Vagina (tissue), 2 donors: ENCODE measurements at places on chromosomes 12 and 14.

GRCh38 chr12:52720365-52720886, 17.1 kb upstream of the KRT77 start:
- DNase-seq: no peak

DNA sequence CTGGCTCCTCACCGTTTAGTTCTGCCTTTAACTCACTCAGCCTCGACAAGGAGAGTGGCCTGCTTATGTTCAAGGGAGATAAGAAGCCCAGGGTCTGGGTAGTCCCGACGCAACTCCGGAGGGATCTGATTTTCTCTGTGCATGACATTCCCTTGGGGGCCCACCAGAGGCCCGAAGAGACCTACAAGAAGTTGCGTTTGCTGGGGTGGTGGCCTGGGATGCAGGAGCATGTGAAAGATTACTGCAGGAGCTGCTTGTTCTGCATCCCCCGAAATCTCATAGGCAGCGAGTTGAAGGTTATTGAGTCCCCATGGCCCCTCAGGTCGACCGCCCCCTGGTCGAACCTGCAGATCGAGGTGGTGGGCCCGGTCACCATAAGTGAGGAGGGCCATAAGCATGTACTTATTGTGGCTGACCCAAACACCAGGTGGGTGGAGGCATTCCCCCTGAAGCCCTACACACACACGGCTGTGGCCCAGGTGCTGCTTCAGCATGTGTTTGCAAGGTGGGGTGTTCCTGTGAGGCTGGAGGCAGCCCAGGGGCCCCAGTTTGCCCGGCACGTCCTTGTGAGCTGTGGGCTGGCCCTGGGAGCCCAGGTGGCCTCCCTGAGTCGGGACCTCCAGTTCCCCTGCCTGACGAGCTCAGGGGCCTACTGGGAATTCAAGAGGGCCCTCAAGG, 13.1 kb downstream of the CBLN3 start:
- no peak for DNase-seq

- DNase-seq: no peak
Measured at GRCh38 chr14:75090353-75090752, 20.9 kb downstream of the ZC2HC1C start.

GRCh38 chr14:104872469-104873341, 7.6 kb downstream of the CEP170B start:
- no peak for DNase-seq

DNA sequence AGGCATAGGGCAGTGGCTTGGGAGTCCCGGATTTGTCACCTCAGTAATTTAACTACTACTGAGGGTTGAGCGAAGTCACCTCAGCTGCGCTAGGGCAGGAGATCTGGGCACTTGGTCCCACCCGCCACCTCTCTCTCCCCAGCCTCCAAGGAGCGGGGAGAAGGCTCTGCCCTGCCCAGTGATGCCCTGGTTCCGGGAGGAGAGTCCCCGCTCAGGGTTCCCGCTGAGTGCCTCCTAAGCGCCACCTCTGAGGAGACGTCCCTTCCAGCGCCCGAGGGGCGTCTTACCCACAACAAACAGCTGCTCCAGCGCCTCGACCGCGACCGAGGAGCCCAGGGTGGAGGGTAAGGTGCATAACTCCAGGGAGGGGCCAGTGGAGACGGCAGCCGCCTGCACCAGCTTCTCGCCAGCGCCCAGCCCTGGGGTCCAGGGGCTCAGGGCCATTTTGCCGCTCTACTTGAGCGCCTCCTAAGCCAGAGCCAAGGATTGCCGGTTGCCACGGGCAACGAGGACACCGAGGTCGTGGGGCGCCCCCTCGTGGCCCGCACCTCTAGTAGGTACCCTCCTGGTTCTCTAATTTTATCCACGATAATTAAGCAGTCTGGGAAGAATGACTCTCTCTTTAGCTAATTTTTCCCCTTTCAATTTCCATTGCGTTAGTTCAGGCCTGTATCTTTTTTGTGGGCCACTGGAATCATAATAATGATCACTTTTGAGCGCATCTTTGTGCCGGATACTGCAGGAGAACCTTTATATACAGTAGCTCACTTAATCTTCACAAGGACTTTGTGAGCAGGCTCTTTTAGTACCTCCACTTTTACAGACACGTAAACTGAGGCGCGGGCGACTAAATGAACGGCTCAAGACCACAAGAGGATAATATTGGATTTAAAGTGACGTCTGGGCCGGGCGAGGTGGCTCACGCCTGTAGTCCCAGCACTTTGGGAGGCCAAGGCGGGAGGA, at the start of gene CCDC175:
TSS of gene CCDC175 (minus strand) at position 481 of the 963 bp plus-strand sequence. CDS start at position 444, 37 bp downstream.
- DNase-seq: no peak

- no peak for DNase-seq
Measured at GRCh38 chr12:51887476-51888315, at the start of gene ANKRD33. ANKRD33 (plus strand) TSS chr12:51888103; CDS start chr12:51888187, 84 bp downstream.

DNA sequence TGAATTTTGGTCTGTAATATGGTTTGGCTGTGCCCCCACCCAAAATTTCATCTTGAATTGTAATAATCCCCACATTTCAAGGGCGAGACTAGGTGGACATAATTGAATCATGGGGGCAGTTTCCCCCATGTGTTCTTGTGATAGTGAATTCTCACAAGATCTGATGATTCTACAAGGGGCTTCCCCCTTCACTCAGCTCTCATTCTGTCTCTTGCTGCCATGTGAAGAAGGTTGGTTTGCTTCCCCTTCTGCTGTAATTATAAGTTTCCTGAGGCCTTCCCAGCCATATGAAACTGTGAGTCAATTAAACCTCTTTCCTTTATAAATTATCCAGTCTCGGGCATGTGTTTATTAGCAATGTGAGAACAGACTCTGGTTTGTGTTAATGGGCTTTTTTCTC, 5.9 kb downstream of the LRRC9 start:
- no peak for DNase-seq

- DNase-seq: no peak
Measured at GRCh38 chr14:51552768-51553404, 98.8 kb upstream of the FRMD6 start.

DNA sequence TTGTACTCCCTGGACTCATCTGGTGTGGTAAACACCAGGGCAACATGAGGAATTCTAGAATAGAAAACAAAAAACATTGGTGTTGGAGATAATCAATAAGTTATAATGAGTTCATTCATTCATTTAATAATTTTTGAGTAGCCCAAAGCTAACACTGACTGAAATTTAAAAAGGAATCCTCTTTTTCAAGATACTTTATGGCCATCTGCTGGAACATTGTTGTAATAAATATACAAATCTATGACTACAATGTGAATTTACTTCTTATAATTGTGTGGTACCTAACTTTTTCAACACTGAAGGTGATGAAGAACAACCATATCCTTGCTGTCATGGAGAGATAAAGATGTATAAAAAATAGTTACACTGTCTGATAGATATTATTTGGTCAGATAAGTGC, 687.3 kb upstream of the MIS18BP1 start:
- DNase-seq: no peak

DNA sequence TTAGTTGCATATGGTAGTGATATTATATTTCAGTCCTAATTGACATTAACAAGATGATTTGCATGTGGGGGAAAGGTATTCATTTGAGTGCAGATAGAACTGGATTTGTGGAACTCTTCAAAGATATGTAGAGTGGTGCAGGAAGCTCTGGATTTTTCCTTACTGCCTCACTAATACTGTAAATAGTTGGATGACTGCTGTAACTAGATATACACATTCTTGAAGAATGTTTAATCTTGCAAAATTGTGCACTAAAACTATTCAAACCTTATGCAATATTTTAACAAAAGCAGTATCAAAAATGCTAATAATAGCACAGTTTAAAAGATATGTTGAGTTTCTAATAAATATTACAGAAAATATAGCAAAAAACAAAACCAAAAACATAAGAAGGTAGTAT, 43.1 kb upstream of the ATF7IP start:
- DNase-seq: no peak

DNA sequence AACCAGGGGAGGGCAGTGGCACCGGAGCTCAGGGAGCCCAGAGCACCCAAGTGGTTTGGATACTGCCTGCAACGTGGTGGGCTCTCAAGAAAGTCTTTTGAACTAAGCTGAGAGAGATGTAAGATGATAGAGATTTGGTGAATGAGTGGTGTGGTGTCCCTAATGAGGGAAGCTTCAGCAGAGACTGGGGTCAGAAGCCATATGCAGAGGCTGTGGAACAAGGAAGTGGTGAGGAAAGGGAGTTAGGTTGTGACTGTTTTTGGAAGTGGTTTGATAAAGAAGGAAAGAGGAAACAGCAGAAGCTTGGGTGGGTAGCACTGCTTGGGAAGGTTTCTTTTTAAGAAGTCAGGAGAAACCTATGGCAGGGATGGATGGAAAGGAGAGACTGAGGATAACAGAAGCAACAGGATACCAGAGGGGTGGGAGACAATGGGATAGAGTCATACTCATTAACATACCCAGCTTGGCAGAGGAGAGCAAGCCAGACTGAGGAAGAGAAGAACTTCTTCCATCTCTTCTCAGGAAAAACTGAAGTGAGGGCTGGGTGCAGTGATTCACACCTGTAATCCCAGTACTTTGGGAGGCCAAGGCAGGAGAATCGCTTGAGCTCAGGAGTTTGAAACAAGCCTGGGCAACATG, 24.1 kb downstream of the SLC4A8 start:
- DNase-seq: no peak

DNA sequence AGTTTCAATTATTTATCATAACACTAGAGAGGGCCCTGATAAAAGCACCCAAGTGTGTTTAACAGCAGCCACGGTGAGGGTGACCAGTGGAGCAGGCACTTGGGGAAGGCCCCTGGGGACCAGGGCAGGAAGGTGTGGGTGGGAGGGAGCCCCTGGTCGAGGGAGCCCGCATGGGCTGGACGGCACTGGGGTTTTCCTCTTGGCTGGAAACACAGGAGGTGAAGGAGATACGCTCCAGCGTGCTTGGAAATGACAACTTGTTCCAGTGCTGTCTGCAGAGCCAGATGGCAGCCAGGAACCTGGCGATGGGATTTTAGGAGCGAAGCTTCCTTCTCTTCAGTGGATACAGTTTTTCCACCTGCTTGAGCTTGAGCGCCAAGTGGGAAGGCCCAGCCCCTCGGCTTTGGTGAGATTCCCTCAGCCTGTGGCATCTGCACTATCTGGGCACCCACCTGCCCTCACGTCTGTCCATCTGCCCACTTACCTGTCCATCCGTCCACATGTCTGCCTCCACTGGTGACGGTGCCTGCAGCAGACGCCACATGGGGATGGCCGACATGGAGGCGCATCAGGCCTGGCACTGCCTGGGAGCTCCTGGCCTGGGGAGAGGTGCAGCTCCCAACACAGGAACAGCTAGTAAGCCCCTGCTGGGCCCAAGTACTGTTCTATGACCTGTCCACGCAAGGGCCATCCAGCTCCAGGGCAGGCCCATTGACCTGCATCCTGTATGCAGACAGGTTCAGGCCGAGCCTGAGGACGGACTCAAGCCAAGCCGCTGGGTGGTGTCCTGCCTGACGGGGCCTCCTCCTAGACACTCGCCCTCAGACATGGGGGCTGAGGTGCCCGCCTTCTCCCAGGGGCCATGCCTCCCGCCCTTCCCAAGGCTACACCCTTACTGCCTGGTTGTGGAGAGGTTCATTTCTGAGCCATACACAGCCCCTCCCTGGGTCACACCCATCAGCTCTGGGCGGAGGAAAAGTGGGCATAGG, 192.2 kb upstream of the C14orf180 start:
- no peak for DNase-seq

DNA sequence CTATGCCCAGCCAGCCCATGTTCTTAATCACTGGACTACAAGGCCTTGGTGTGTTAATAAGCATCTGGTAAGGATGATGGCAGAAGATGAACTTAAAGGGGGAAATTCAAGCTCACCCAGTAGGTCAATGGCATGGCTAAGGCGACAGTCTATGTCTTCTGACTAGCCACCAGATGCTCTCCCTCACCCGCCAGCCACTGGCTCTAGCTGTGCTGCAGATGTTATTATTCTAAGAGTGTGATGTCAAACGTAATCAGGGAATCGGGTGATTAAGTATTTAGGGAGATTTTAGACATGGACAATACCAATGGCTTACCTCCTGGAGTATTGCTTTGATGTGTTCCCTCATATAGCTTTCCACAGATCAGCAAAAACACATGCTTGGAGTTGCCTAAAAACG, 39.2 kb upstream of the MAX start:
- DNase-seq: no peak

DNA sequence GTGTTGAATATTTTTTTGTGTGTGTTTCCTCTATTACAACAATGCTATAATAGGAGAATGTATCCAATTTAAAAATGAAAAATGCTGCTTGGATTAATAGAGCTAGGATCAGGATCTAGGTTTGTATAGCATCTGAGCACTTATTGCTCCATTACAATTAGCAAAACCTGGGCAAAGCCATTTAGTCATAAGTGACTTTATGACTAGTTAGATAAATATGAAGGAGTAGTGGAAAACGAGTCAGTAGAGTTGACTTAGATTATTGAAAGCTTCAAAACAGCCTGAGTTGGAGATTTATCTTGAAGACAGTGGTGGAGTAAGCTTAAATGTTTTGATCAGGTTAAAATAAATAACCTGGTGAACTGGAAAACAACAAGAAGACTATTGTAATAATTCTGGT, 2.8 kb downstream of the MED21 start:
- no peak for DNase-seq

DNA sequence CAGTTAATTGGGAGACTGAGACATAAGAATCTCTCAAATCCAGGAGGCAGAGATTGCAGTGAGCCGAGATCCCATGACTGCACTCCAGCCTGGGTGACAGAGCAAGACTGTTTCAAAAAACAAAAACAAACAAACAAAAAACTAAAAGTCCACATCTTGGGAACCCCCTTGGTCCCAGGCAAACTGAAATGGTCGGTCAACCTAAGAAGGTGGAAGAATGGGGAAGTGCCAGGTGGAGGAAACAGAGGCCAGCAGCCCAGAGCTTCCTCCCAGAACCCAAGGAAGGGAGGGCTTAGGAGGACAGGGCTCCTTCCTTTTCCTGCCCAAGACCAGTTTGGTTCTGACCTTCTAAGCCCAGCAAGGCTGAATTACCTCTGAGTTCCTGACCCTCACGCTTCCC, 121.0 kb upstream of the FUT8 start:
- DNase-seq: no peak

- DNase-seq: no peak
Measured at GRCh38 chr12:40752011-40752410, 59.8 kb downstream of the CNTN1 start.

DNA sequence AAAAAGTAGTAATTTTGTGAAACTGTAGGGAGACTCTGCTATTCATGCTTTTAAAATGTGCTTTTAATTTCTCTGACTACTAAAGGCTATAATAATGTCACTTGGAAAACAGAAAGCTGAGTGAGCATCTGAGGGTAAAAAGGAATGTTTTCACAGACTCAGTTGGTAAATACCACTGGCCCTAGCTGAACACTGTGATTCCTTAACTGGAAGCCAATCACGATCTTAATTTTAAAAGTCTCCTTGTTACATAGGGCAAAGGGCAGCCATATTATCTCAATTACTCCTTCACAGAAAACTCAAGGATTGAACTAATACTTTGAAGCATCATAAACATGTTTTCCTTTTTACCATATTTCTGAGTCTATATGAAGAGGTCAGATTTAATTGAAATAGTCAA, 41.9 kb downstream of the PAWR start:
- no peak for DNase-seq

DNA sequence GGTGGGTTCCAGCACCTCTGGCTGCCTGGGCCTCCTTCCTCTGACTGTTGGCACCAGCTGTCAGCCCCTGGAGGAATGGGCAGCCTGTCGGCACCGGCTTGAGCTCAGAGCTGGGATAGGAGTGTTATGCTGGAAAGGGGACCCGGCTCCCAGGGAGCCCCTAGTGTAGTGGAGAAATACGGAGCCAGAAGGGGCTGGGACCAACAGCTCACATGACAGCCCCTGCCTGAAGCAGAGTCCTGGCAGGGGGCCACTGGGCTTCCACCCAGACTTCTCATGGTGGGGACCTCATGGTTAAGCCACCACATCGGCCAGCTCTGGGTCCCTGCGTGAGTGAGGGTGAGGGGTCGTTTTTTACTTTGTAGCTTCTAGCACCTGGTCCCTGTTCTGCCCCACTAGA, 174.5 kb downstream of the TSPAN9 start:
- DNase-seq: no peak

GRCh38 chr14:25267186-25267585, 217.2 kb upstream of the STXBP6 start:
- no peak for DNase-seq
